ENCODE measurements at places on chromosomes 2 and 18. TPM values are rescaled to one million over a fixed set of nuclear protein-coding genes. Genes with fewer than 3 reads are reported as not detected.

Gene CXCR2
- not detected for total RNA-seq

Gene DOK6
- not detected for total RNA-seq

Gene CHRNA1
- not detected for total RNA-seq

Gene TCF23
- not detected for total RNA-seq

Gene SLC14A1
- total RNA-seq: not detected

Gene KIF1A
- total RNA-seq: not detected

Gene MERTK
- 0.49 TPM for total RNA-seq

Measured in MCF 10A (cell line).